Naive thymus-derived CD8-positive, alpha-beta T cell (primary cell): ENCODE measurements at places on chromosomes 7 and 10.
A peak's percentile ranks its signal among the peaks of the same experiment; 100 is the strongest.

DNA sequence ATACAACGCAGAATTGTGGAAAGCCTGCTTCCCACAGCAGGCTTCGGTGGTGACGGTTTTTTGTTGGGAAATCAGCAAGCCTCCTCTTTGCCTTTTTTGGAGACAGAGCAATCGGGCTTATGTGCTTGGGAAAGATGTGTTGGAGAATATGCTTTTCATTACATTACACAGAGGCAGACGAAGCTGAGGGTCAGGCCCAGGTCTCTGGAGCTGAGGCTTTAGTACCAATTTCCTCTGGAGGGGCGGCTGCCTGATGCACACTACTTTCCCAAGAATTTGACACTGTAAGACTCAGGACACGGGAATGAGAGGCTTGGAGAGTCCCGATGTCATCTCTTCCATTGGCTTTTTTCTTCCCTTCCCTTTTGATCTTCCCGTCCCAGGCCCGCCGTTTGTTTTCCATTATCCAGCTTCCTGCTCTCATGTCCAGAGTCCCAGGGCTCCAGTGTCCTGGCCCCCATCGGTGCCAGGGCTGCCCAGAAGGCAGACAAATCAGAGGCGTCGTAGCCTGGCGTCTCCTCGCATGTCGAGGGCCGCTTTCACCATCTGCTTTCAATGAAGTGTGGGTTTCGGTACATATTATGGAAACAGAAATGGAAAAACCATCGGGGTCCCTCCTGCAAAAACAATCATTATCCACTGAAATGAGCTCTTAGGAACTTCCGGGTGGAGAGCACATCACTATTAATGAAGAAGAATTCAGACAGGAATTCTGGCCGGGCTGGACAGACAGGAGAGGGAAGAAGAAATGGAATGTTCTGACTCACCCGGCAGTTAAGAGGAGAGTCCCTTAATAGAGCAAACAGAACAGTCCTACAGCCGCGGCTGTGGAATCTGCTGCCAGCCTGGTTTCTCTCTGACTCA, 123.0 kb upstream of the JCAD start:
- DNase-seq: no peak

GRCh38 chr10:124955243-124955642, 13.3 kb downstream of the ZRANB1 start:
- no peak for DNase-seq

DNA sequence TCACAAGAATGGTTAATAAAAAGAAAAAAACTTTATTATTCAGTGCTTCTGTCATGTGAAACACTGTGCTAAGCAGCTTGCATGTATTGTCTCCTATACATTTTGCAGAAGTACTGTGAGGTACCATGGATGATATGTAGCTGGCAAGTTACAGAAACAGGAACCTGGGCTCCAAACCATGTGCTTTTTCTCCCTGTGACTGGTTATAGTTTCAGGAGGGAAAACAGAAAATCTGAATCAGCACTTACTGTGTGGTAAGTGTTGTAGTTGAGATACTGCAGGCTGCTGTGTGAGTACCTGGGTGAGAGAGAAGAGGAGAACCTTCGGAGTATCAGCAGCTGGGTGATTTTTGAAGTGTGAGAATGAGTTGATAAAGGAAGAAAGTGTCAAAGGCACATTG, 285.0 kb downstream of the SUGCT start:
- DNase-seq: no peak

- DNase-seq: no peak
These were observed 57.1 kb upstream of the CELF2 start for GRCh38 chr10:10960534-10960933.

GRCh38 chr7:55473932-55474331, 98.4 kb downstream of the VOPP1 start:
- no peak for DNase-seq

- DNase-seq: no peak
These were observed 98.5 kb upstream of the ANK3 start for GRCh38 chr10:60488111-60488669.

GRCh38 chr7:1859266-1860035, 189.4 kb downstream of the ELFN1 start:
- no peak for DNase-seq

DNA sequence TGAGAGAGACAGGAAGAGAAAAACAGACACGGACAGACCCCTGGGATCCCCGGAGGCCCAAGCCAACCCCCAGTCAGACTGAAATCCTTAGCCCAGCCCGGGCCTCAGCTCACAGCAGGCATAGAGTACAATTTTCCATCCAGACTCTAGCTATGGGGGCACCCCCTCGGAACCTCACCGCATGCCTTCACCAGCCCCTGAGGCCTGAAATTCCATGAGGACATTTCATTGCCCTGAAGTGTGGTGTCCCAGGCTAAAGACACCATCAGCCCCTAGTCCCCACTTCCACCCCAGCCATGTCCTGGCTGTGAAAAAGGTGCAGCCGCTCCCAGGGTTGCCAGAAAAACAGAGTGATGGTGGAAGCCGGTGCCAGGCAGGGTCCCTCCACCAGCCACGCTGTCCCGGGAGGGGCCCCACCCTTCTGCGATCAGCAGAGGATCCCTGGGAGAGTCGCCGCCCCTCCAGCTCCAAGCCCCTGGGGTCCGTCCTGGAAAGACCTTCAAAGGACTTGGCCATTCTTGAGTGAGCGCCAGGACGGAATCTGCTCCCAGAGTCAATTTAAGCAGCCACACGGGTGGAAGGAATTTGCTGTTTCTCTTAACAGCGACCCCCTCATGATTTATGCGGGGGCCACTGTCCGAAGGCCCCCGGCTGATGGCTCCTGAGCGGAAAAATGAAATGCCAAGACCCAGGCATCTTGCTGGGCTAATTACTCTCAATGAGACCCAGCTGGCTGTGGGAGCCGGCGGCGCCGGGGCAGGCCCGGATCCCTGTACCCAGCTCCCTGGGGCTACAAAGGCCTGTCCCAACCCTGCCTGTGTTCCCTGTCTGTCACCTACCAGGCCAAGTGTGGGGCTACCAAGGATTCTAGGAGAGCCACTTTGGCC, 23.2 kb downstream of the MYL10 start:
- no peak for DNase-seq

DNA sequence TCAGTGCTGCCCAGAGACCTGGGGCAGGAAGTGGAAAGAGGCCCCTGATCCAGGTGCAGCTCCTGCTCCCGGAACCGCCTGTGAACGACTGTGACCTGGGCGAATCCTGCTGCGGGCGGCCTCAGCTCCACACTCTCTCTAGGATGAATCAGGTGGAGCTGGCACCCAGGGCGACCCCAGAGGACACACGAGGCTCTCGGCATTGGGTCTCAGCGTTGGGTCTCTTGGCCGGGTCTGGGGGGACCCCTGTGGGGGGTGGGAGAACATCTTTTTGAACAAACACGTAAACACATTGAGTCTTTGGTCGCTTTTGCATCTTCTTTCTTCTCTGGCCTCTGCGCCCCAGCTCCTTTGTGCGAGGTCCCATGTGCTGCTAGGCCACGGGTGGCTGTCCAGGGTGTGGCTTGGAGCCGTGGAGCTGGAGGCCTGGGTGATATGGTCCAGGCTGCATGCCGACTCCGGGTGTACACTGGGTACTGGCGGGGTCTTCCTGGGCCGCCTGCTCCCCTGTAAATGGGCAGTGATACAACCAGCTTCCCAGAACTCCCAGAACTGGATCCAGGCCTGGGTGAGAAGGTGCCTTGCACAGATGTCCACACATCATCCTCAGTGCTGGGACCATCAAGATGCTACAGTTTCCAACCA, 435.8 kb downstream of the DNAJB6 start:
- no peak for DNase-seq

DNA sequence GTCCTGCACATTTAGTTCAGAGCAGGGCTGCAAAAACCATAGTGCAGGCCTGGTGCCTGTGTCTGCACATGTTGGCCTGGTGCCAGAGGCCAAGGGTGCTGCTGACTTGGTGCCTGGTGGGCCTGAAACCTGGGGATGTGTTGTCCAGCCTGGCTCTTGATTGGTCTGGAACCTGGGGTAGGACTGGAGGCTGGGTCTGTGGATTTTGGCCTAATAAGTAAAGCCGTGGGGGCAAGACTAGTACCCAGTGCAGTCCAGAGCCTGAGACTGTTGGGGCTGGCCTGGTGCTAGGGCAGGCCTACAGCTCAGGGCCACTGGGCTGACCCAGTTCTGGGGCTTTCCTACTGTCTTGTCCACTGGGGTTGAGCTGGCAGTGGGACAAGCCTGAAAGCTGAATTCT, 817.9 kb downstream of the DNAJB9 start:
- DNase-seq: no peak

DNA sequence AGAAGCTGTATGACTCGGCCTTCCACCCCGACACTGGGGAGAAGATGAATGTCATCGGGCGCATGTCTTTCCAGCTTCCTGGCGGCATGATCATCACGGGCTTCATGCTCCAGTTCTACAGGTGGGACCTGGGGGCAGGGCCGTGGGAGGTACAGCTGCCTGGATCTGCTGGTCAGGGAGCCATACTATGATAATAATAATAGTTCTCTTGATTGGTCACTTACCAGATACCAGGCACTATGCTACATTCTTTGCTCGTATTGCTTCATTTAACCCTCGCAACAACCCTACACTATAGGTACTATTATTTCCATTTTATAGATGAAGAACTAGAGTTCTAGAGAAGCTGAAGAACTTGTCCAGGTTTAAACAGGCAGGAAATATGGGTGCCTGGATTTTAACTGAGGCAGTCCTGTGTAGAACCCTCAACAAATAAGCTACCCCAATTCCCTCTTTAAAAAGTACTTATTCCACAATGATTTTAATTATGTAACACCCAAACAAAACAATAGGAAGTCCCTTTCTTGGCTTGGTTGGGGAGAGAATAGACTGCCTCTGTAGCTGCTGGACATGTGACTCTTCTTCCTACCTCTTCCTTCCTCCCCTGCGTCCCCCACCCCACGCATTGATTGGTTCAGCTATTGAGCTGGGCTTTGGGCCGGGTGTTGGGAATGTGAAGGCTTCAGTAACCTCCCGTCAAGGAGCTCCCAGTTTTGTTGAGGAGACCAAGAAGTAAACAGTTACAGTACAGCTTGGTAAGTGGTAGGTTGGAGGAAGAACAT, 12.8 kb downstream of the SFXN2 start:
- DNase-seq: no peak

DNA sequence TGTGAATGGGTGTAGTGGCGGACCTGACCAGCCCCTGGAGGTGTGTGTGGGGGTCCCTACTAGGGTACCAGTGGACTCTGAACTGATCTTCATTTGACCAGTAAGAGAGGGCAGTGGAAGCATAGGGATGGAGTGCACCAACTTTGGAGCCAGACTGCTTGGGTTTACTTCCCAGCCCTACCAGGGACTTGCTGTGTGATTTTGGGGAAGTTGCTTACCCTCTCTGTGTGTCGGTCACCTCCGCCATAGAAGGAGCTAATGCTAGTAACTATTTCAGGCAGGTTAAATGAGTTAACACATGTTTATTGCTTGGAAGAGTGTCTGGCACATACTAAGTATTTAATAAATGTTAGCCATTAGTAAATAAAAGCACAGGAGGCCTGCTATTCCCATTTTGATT, 6.6 kb downstream of the ADCYAP1R1 start:
- DNase-seq: no peak

- DNase-seq: peak; percentile 78
These were observed at the start of gene HECTD2 for GRCh38 chr10:91409869-91410637. TSS of gene HECTD2 (plus strand) at chr10:91410344. CDS start at chr10:91410439, 95 bp downstream.

DNA sequence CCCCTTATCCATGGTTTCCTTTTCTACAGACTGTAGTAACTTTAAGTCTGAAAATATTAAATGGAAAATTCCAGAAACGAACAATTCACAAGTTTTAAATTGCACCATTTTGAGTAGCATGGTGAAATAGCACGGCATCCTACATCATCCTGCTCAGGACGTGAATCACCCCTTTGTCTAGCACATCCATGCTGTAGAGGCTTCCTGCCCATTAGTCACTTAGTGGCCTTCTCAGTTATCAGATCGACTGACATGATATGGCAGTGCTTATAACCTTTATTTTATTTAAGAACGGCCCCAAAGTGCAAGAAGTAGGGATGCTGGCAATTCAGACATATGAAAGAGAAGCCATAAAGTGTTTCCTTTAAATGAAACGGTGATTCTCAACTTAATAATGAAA, 82.7 kb downstream of the CPXM2 start:
- no peak for DNase-seq

- DNase-seq: no peak
These were observed 75.9 kb downstream of the INSIG1 start for GRCh38 chr7:155373359-155374273.

- no peak for DNase-seq
These were observed 159.2 kb downstream of the HDAC9 start for GRCh38 chr7:18654709-18655108.

- no peak for DNase-seq
These were observed 123.8 kb downstream of the HDAC9 start for GRCh38 chr7:18619311-18619710.

DNA sequence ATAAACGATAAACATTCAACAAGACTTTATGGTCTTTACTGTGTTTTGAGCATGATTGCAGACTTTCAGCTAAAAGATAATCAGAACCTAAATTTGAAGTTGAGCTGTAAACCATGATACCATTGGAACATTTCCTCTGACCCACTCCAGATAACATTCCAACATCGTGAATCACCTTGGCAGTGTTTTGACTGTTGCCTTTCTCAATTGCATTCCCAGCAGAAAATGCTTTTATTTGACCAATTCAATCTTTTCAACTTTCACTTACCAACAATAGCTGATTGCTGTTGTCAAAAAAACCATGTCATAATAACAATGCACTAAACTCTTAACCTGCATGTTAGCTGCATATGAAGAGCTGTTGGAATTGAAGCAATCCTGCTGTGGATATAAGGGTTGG, 165.5 kb downstream of the MDFIC start:
- no peak for DNase-seq

- no peak for DNase-seq
These were observed 829.0 kb downstream of the TNS3 start for GRCh38 chr7:46752881-46753366.

DNA sequence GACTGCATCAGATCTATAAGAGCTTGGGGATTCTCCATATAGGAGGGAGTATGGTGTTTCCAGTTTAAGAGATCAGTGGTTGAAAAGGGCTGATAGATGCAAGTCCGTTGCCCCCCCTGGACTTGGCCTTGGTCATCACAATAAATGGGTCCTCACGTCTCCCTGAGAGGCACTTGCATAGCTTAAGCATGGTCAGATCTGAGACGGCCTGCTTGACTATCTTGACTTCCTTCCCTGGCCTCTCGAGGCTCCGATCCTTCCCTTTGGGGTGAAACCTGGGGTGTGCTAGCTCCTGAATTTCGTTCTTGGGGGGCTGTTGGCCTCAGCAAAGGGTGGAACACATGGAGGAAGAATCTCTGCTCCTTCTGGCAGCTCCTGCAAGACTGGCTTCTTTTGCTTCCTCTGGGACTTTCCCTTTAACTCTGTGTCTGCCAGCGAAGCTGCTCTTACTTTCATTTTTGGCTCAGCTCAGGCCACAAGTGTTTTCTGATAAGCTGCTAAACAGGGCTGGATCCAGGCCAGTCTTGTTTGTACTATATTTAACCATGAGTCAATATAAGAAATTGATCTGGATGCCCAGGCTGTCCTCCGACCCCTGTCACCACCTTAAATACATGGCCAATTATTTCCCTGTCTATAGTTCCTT, 11.2 kb upstream of the ZNF485 start:
- DNase-seq: no peak

DNA sequence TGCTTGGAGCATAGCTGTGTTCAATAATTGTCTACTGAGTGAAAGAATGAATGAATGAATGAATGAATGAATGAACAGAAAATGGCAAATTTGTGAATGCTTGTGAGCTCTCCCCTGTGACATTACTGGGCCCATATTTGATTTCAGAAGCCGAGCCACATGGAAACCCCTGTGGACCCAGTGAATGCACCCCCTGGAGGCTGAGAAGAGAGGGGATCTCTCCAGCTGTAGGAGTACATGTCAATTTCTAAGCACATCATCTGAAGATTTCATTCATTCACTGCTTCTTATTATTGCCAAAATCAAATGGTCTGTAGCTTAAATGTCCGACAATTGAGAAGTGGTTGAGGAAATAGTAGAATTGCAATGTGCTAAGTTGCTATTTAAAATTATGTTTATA, 58.3 kb upstream of the DOCK1 start:
- no peak for DNase-seq
